ENCODE measurements at places on chromosomes 7 and 10. TPM values are rescaled to one million over a fixed set of nuclear protein-coding genes. Genes with fewer than 3 reads are reported as not detected.

DNA sequence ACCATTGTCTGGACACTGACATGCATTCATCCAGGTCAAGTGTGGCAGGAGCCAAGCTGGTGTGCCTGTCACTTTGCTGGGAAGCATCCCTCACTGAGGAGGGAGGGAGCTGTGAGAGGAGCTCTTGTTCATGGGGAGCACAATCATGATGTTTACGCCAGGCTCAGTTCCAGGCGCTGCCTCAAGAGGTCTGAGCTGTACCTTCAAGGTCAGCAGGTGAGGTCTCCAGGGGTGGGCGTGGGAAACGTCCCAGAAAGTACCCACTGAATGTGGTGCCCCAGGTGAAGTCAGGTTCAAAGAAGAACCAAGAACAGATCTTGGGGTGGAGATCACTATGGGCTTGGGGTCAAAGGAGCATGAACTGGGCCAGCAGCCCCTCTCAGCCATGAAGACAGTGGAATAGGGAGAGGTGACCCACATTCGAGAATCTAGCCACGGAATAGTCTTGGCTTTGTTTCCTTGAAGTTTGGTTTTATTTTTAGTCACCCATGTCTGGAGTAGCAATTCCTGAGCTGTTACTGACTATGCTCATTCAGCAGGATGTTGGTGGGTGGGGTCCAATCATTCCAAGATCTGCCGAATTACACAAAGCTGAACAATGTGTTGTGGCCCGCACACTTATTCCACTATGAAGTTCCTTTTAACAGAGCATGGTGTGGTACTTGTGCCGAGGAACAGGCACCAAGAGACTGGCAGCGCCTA, 29.3 kb downstream of the NPS start:
- no peak for DNase-seq
- no peaks in the 10 kb centered on the region for H3K4me1 ChIP-seq
- H3K4me3 ChIP-seq: no peak overlapping the region
- peaks cover 4% of the 10 kb centered on the region for H3K27me3 ChIP-seq
- no peaks in the 10 kb centered on the region for H3K36me3 ChIP-seq
- no peak overlapping the region for H3K27ac ChIP-seq

- DNase-seq: no peak
- no peaks in the 10 kb centered on the region for H3K36me3 ChIP-seq
- peaks cover 50% of the 10 kb centered on the region for H3K4me1 ChIP-seq
- H3K27ac ChIP-seq: peak overlapping the region; percentile 92
Measured at GRCh38 chr10:33335551-33335800, 1.0 kb upstream of the NRP1 start.

GRCh38 chr7:122887198-122887597, 938 bp upstream of the CADPS2 start:
- peaks cover 34% of the 10 kb centered on the region for H3K4me1 ChIP-seq
- H3K27me3 ChIP-seq: no peaks in the 10 kb centered on the region
- H3K4me3 ChIP-seq: peak overlapping the region; percentile 93
- peak overlapping the region; percentile 93 for H3K27ac ChIP-seq
- DNase-seq: peak; percentile 40
- no peaks in the 10 kb centered on the region for H3K36me3 ChIP-seq

DNA sequence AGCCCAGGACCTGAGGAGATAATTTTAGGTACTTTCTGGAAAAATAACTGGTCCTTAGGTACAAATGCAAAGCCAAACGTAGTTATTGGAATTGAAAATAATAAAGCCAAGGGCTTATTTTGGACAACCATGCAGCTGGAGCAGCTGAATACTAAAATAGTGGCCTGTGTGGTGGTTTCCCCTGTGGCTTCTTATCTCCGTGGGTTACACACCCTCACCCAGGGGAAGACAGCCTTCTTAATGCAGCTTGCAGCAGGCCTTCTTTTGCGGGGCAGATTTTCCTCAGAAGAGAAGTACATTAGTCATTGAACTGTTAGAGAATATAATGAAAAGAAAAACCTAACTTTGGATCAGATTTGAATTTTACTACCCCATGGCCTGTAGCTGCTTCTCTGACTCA, 133.5 kb downstream of the ST7 start:
- no peaks in the 10 kb centered on the region for H3K4me1 ChIP-seq
- H3K27me3 ChIP-seq: no peaks in the 10 kb centered on the region
- no peak overlapping the region for H3K27ac ChIP-seq
- no peak for DNase-seq
- H3K36me3 ChIP-seq: no peaks in the 10 kb centered on the region

DNA sequence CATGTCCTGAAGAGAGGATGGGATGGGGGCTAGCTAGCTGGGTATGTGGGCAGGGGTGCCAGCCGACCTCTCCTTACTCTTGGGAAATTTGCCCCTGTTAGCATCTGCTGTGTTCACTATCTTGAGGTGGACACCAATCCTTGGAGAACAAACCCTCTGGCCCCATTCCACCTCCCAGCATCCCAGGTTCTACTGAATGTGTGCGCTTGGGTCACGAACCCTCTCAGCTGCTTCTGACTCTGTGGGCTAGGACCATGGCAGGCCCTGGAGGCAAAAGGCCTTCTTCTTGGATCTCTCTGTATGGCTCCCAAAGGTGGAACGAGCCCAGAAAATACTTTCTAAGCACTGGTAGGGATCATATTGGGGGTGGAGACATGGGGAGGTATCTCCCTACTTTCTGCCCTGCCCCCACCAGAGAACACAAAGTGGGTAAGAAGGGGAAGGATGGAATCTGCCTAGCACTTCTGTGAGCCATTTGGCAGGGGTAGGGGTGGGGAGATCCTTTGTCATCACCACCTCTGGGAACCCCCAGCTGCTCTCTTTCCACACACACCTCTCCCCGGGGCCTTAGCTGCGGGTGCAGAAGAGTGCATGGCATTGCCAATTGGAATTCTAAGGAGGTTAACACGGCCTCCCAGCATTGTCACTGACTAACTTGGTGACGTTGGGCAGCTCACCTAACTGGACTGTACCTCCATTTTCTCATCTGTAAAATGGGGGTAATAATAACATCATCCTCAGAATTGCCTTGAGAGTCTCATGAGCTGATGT, 7.7 kb downstream of the UNC5B start:
- H3K36me3 ChIP-seq: no peaks in the 10 kb centered on the region
- no peak overlapping the region for H3K4me3 ChIP-seq
- DNase-seq: no peak
- no peaks in the 10 kb centered on the region for H3K4me1 ChIP-seq

GRCh38 chr10:121978511-121978910, 3.5 kb upstream of the NSMCE4A start:
- DNase-seq: no peak
- peaks cover 18% of the 10 kb centered on the region for H3K4me1 ChIP-seq
- H3K27ac ChIP-seq: no peak overlapping the region
- H3K4me3 ChIP-seq: no peak overlapping the region
- H3K36me3 ChIP-seq: no peaks in the 10 kb centered on the region

- no peak overlapping the region for H3K4me3 ChIP-seq
- H3K27me3 ChIP-seq: no peaks in the 10 kb centered on the region
- DNase-seq: no peak
- no peaks in the 10 kb centered on the region for H3K36me3 ChIP-seq
- peaks cover 3% of the 10 kb centered on the region for H3K4me1 ChIP-seq
- H3K27ac ChIP-seq: no peak overlapping the region
Measured at GRCh38 chr10:73887294-73888039, 13.1 kb upstream of the CAMK2G start.

DNA sequence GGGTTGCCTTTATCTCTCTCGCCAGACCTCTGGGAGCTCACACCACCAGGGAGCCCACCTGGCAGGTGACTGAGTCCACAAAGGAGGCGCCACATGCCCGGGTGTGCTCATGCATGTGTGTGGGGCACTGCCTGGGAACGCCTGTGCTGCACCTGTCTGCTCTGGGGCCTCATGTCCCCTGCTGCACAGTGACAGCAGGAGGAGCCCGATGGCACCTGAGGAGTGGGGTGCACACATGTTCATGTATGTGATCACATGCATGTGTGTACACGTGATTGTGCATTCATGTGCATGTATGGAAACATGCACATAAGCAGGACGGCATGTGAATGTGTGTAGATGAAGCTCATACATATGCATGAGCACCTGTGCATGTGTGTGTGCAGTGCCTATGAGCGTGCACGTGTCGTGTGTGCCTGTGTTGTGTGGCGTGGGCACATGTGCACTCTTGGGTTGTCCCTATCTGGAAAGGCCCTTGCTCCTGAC, 22.0 kb downstream of the YKT6 start:
- H3K4me3 ChIP-seq: no peak overlapping the region
- no peak overlapping the region for H3K27ac ChIP-seq
- DNase-seq: no peak
- H3K4me1 ChIP-seq: no peaks in the 10 kb centered on the region

DNA sequence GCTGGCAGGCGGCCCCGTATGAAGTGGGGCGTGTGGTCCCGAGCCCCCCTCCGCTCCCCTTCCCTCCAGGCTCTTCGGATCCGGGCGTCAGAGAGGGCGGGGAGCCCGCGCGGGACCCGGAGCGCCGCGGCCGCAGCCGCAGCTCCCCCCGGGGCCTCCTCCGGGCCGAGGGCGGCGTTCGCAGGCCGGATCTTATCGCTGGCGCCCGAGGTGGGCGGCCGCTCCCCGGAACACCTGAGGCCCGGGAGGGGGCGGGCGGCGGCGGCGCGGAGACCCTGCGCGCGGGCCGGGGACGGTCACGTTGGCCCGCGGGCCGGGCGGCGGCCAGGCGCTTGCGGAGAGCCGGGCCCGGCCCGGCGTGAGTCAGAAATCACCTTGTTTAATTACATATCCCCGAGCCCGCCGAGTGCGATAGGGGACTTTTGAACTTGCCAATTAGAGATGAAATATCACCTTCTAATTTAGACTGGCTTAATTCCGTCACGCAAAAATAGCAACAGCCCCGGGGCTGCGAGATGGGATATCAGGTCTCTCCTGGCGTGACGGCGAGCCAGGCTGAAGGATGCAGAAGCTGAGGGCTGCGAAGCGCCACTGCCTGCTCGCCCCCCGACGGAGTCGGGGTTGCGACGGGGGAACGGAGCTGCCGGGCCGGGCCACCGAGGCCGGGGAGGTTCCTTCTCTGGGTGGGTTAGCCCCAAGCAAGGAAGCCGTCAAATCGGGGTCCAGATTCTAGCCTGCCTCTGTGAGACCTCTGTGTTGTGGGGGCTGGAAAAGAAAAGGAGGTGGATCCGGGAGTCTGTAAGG, 43.4 kb downstream of the LDB3 start:
- H3K4me1 ChIP-seq: peaks cover 8% of the 10 kb centered on the region
- DNase-seq: peak; percentile 53
- peak overlapping the region; percentile 66 for H3K27ac ChIP-seq
- H3K4me3 ChIP-seq: peak overlapping the region; percentile 89

DNA sequence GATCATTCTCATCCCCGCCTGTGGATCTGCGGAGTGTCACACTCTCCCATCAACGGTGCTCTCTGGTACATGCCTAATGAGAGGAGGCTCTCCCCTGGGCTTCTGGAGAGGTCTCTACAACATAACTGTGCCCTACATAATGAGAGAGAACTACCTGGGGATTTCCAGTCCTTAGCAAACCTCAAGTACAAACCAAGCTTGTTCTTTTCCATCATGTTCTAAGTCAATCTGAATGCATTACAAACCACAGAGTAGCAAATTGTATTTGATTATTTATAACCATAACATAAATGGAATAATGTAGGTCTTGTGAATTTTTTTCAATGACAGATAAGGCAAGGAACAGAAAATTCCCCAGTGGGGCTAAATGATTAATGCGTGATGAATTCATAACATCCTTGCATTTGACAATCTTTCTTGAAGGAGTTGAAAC, 412.4 kb upstream of the NRP1 start:
- H3K36me3 ChIP-seq: no peaks in the 10 kb centered on the region
- no peak overlapping the region for H3K27ac ChIP-seq
- DNase-seq: no peak
- H3K27me3 ChIP-seq: no peaks in the 10 kb centered on the region
- no peaks in the 10 kb centered on the region for H3K4me1 ChIP-seq

The GIMAP1 gene
- 3.8 TPM for total RNA-seq

The ANAPC16 gene
- 36.8 TPM for total RNA-seq

The FFAR4 gene
- 0.14 TPM for total RNA-seq

The NUDT1 gene
- total RNA-seq: 22.3 TPM

The FAM131B gene
- total RNA-seq: 0.08 TPM
